ENCODE measurements at places on chromosomes 4 and X. TPM values are rescaled to one million over a fixed set of nuclear protein-coding genes. Genes with fewer than 3 reads are reported as not detected.

Gene CLDN22
- total RNA-seq: not detected

Gene LETM1
- total RNA-seq: 86.3 TPM

Gene ATG4A
- total RNA-seq: 11.7 TPM

Gene CENPVL1
- not detected for total RNA-seq

Gene TCEANC
- total RNA-seq: 4.0 TPM

Measured in MCF 10A (cell line).